ENCODE measurements at places on chromosomes 16 and 17. TPM values are rescaled to one million over a fixed set of nuclear protein-coding genes. Genes with fewer than 3 reads are reported as not detected.

The CD300LB gene
- total RNA-seq, result 0.34 TPM

The CDH1 gene
- 0.47 TPM for total RNA-seq

The GAST gene
- total RNA-seq, result not detected

The GNG13 gene
- not detected for total RNA-seq

The SRL gene
- not detected for total RNA-seq

The BCO1 gene
- not detected for total RNA-seq

The PCTP gene
- 1.5 TPM for total RNA-seq

The C16orf86 gene
- total RNA-seq, result 5.1 TPM

GRCh38 chr17:31527606-31528005 is 136.1 kb downstream of the RAB11FIP4 start:
- no peak overlapping the region for H3K27ac ChIP-seq
- H3K4me3 ChIP-seq, result no peak overlapping the region
- peaks cover 3% of the 10 kb centered on the region for H3K36me3 ChIP-seq
- peaks cover 1% of the 10 kb centered on the region for H3K4me1 ChIP-seq

DNA sequence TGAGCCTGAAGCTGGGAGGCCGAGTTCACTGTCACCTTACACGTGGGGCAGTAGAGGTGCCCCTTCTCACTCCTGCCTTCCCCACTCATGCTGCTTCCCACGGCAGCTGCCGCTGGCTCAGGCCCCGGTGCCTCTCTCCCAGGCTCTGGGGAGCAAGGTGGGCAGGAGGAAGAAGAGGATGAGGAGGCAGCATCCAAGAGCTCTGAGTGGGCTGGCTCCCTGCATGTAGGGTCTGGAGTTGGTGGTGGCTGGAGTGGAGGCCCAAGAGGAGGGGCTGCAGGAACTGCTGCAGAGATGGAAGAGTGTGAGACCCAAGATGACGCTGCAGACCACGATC is 8.9 kb downstream of the NKIRAS2 start:
- H3K4me3 ChIP-seq, result no peak overlapping the region
- peaks cover 2% of the 10 kb centered on the region for H3K36me3 ChIP-seq
- no peak for DNase-seq
- H3K27me3 ChIP-seq, result peaks cover 10% of the 10 kb centered on the region
- peaks cover 8% of the 10 kb centered on the region for H3K4me1 ChIP-seq

DNA sequence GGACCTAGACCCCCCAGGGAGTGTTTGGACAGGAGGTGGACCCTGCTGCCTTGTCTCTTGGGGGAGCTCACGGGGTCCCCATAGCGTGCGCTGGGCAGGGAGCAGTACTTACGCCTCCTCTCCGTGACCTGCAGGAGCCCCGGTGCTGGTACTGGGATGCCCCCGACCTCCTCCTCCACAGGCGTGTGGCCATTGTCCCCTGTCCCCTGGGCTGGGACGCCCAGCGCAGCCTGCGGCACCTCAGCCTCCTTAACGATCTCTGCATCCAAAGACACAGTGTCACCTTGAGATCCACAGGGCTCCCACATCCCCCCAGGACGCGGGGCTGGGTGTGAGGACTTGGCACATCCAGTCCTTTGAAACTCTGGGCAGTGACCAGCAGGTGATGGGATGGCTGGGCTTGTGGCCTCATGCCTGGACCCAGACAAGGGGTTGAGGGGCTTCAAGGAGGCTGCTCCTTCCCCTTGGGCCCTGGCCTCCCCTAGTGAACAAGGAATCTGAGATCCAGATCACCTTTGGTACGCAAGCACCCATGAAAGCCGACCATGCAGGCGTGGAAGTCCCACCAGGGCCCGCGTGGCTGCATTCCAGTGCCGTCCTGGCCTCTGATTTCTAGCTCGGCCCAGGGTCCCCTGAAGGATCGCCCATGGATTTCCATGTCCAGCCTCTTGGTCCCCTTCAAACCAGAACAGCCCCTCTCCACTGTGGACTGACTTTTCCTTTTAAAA is 9.9 kb downstream of the DBNDD1 start:
- H3K4me3 ChIP-seq, result peak overlapping the region; percentile 83
- H3K27ac ChIP-seq, result no peak overlapping the region
- no peaks in the 10 kb centered on the region for H3K36me3 ChIP-seq
- no peak for DNase-seq

- H3K4me1 ChIP-seq, result no peaks in the 10 kb centered on the region
- DNase-seq, result no peak
- peaks cover 2% of the 10 kb centered on the region for H3K36me3 ChIP-seq
- H3K4me3 ChIP-seq, result no peak overlapping the region
- H3K27ac ChIP-seq, result no peak overlapping the region
These were observed 55.2 kb upstream of the GOT2 start for GRCh38 chr16:58789351-58789750.

DNA sequence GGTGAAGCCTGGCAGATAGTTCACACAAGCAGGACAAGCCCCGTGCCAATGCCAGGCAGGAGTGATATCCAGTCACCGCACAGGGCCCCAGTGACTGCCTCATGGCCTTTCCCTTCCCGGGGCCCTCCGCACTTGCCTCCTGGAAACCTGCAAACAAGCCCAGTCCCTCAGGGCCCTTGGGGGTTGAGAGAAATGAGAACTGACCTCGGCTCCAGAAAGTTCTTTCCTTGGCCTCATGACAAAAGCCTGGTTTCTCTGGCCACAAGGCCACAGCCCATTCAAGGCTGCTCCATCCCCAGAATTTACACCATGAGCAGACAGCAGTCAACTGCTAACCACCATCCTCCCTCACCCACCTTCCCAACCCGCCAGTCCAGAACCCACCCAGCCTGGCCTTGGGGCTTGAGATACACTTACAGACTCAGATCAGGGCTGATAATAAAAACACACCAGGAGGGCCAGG is 77.6 kb downstream of the CCDC182 start:
- H3K27ac ChIP-seq, result no peak overlapping the region
- no peaks in the 10 kb centered on the region for H3K36me3 ChIP-seq
- H3K4me1 ChIP-seq, result peaks cover 13% of the 10 kb centered on the region

- peaks cover 16% of the 10 kb centered on the region for H3K4me1 ChIP-seq
- H3K4me3 ChIP-seq, result no peak overlapping the region
- peak overlapping the region; percentile 81 for H3K27ac ChIP-seq
- H3K27me3 ChIP-seq, result no peaks in the 10 kb centered on the region
- H3K36me3 ChIP-seq, result peaks cover 2% of the 10 kb centered on the region
These were observed 45.4 kb downstream of the STH start for GRCh38 chr17:46044286-46044928.

GRCh38 chr17:66698270-66698669 is 136.6 kb upstream of the CACNG5 start:
- peaks cover 3% of the 10 kb centered on the region for H3K4me1 ChIP-seq
- no peak overlapping the region for H3K27ac ChIP-seq
- no peak overlapping the region for H3K4me3 ChIP-seq
- H3K36me3 ChIP-seq, result peaks cover 4% of the 10 kb centered on the region

DNA sequence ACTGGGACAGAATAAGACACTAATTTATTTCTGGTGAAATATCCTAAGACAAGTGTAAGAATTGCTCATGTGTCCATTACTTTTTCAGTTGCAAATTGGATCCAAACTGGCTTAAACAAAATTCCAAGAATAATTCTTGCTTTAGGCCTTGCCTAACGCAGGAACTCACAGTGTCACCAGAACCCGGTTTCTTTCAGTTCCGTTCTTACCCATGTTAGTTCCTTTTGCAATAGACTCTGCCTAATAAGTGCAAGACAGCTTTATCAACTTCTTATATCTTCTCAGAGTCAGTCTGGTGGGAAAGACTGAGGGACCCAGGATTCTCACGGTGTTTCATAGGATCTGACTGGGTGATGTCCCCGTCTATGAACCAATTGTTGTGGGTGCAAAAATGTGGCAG is 24.7 kb downstream of the GDE1 start:
- peaks cover 13% of the 10 kb centered on the region for H3K4me1 ChIP-seq
- H3K27ac ChIP-seq, result no peak overlapping the region
- H3K27me3 ChIP-seq, result no peaks in the 10 kb centered on the region
- no peak for DNase-seq
- no peak overlapping the region for H3K4me3 ChIP-seq
- H3K36me3 ChIP-seq, result peaks cover 7% of the 10 kb centered on the region

GRCh38 chr16:10541366-10541765 is 39.0 kb downstream of the EMP2 start:
- H3K4me3 ChIP-seq, result no peak overlapping the region
- H3K27me3 ChIP-seq, result peaks cover 37% of the 10 kb centered on the region
- no peak for DNase-seq
- H3K27ac ChIP-seq, result no peak overlapping the region
- no peaks in the 10 kb centered on the region for H3K36me3 ChIP-seq

DNA sequence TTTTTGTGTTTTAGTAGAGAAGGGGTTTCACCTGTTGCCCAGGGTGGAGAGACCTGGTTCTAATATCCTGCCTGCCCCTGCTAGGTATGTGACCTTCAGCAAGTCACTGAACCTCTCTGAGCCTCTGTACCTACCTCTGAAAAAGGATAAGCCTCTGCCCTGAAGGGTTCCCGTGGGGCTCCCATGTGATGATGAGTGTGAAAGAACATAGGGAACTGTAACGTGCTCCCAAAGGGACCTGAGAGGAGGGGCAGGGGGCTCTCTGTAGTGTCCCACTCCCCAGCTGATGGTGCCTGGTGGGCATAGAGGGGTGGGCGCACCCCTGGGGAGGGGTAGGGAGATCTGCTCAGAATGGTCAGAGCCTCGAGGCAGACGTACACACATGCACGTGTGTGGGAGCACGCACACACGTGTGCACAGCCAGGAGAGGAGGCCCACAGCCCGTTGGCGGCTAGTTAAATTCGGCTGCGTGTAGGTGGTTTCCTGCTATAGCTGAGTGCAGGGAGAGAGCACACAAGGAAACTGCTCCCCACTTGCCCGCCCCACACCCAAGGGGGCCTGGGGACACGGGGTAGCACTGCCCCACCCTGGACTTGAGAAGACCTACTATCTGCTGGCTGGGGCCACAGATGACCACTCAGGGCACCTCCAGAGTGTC is 6.7 kb downstream of the KCNH4 start:
- H3K4me1 ChIP-seq, result peaks cover 18% of the 10 kb centered on the region
- H3K27ac ChIP-seq, result no peak overlapping the region
- no peak overlapping the region for H3K4me3 ChIP-seq
- DNase-seq, result no peak
- H3K36me3 ChIP-seq, result peaks cover 2% of the 10 kb centered on the region
- H3K27me3 ChIP-seq, result peaks cover 5% of the 10 kb centered on the region

- peaks cover 4% of the 10 kb centered on the region for H3K27me3 ChIP-seq
- H3K4me1 ChIP-seq, result no peaks in the 10 kb centered on the region
- DNase-seq, result no peak
- no peaks in the 10 kb centered on the region for H3K36me3 ChIP-seq
- no peak overlapping the region for H3K27ac ChIP-seq
These were observed 7.1 kb upstream of the CMTM4 start for GRCh38 chr16:66703406-66704215.

DNA sequence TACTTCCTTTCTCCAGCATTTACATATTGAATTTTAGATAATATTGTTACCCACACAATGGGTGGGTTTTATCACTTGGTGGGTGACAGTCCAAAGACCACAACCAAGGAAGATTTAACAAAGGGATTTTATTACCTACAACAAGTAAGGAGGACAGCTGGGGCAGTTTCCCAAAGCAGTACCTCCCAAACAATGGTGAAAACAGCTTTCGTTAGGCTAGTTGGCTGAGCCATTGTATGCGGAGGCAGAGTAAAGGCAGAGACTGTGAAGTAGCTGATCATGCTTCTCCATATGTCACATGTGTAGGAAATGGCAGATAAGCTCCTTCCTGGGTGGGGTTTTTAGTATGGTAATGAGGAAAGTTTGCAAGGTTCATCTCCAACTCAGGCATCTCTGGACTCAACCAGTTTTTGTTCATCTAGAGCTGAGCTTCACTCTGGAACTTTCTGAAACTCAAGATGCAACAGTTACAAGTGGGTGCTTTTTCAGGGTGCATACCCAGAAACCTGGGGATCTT is 104.3 kb upstream of the PSMD7 start:
- no peak for DNase-seq
- H3K4me1 ChIP-seq, result no peaks in the 10 kb centered on the region
- peaks cover 29% of the 10 kb centered on the region for H3K27me3 ChIP-seq
- H3K27ac ChIP-seq, result no peak overlapping the region
- no peaks in the 10 kb centered on the region for H3K36me3 ChIP-seq

DNA sequence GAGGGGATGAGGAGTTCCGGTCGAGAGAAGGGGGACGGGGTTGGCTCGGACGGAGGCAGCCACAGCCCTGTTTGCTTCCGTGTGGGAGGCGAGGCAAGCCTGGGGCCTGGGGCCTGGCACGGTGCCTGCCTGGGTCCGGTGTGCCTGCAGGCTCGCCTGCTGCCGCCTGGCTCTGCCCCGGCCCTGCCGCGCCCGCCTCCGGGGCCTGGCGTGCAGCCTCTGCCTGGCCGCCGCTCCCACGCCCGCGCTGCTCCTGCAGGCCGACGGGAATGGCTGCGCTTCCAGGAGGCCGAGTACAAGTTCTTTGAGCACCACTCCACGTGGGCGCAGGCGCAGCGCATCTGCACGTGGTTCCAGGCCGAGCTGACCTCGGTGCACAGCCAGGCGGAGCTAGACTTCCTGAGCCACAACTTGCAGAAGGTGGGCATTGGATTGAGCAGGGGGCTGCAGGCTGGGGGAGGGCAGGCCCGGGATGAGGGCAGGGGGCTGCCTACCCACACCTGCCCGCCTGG is 53.1 kb downstream of the MRC2 start:
- H3K27me3 ChIP-seq, result no peaks in the 10 kb centered on the region
- no peaks in the 10 kb centered on the region for H3K4me1 ChIP-seq
- no peak overlapping the region for H3K27ac ChIP-seq

- H3K27me3 ChIP-seq, result no peaks in the 10 kb centered on the region
- no peak overlapping the region for H3K4me3 ChIP-seq
- no peak for DNase-seq
- no peak overlapping the region for H3K27ac ChIP-seq
- peaks cover 5% of the 10 kb centered on the region for H3K36me3 ChIP-seq
These were observed 8.8 kb downstream of the EEF2K start for GRCh38 chr16:22214889-22215288.

DNA sequence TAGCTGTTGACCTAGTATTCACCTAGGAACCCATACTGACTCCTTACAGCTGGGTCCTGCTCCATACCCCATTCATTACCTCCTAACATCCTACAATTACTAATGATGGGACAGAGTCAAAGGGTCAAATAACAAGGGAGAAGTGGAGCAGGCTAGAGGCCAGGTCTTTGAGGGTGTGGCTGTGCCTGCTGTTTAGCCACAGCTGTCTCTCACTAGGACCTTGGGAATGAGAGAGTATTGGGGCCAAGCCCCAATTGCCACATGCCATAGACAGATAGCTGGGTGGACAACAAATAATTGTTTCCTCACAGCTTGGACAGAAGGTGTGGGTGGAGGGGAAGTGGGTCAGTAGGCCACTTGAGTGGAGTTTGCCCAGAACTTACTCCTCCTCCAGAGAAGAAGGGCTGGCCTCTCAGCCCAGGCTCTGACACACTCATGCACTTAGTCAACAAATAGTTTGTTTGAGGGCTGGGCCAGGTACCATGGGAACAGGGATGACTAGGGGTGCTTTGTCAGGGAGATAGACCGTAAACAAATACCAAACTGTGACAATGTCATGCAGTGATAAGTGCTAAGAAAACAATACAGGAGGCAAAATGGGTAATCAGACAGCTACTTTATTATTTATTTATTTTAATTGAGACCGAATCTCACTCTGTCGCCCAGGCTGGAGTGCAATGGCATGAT is 10.2 kb upstream of the CENPT start:
- no peaks in the 10 kb centered on the region for H3K36me3 ChIP-seq
- DNase-seq, result no peak
- peaks cover 33% of the 10 kb centered on the region for H3K4me1 ChIP-seq
- H3K27me3 ChIP-seq, result no peaks in the 10 kb centered on the region

GRCh38 chr16:81374550-81374949 is 59.8 kb downstream of the GAN start:
- no peaks in the 10 kb centered on the region for H3K27me3 ChIP-seq
- no peak for DNase-seq
- H3K36me3 ChIP-seq, result peaks cover 13% of the 10 kb centered on the region
- H3K4me1 ChIP-seq, result peaks cover 8% of the 10 kb centered on the region
